ENCODE measurements at places on chromosomes 3 and 15.

DNA sequence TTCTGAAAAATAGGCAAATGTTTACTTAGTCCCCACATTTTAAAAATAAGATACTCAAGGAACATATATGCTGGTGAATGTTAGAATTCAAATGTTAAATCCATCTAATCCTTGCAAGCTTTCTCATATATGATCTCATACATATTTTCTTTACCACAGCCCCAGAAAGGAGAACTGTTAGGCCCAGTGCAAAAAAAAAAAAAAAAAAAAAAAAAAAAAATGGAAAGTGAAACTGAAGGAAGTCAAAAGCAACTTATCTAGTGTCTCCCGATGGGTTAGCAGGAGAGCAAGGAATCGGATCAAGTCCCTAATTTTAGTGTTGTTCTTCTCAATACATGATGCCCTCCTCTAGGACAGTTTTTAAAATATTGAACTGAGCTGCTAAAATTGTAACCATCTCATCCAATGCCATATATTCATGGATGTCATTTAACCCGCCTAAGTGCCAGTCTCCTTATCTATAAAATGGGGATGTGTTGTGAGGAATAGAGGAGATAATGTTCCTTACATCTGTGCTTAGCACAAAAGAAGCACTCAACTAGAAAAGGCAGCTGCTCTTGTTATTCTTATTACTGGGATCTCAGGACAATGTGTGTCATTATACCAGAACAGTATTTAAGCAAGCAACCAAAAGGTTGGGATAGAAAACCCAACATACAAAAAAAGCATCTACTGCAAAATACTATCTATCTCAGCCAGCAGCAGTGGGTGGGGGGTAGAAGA, 279.7 kb downstream of the MAGI1 start:
- no peak for DNase-seq

DNA sequence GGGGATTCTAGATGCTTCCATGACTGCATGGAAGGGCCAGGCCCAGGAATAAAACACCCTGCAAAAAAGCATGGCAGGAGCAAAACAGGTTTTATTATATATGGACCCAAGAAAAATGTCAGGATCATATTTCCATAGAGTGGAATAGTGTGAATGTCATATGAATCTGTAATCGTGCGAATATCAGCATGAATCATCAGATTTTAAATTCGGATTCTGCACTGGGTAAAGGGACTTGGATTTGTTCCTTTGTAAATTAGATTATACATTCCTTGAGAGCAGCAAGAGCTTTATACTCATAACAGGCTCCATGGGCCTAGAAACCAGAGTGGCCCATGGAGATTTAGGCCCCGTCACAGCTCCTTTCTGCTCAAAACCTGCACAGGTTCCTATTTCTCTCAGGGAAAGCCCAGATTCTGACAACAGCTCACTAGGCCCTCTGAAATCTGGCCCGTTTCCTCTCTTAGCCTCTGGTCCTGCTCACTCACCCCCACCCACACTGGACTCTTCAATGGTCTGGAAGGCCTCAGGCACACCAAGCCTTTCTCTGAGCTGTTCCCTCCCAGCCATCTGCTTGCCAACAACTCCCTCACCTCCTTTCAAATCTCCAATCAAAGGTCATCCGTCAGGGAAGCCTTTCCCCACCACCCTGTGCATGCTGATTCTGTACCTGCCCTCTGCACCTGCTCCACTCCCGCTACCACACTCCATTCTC, 76.0 kb downstream of the FEM1B start:
- DNase-seq: no peak

- DNase-seq: no peak
Measured at GRCh38 chr3:125353659-125354058, 21.5 kb downstream of the ZNF148 start.

- no peak for DNase-seq
Measured at GRCh38 chr15:80732167-80732566, 37.1 kb downstream of the ABHD17C start.

DNA sequence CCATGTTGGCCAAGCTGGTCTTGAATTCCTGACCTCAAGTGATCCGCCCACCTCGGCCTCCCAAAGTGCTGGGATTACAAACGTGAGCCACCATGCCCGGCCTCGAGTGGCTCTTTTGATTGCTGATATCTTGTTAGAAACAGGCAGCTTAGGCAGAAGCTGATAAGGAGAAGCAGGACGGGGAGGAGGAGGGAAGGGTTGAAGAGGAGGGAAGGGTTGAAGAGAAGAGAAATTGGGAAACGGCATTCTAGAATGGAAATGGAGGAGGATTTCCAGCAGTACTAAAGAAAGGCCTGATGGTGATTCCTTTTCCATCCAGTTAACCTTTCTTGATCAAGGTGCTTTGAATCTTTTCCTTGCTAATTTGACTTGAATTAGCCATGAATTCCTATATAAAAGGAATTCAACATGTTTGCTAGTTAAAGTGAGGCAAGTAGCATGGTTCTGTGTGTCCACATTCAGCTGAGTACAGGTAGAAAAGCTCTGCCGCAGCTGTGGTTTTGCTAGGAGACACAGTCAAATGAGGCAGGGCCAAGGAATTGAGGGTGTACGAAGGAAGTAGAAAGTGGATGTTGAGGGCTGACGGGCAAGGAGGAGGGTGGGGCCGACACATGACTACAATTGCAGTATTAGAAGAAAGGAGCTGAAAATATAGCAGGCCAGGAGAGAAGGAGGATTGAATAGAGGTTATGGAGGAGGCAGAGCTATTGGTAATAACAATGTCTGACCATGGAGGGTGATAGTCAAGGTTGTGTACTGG, 27.2 kb upstream of the ATP1B3 start:
- DNase-seq: no peak

DNA sequence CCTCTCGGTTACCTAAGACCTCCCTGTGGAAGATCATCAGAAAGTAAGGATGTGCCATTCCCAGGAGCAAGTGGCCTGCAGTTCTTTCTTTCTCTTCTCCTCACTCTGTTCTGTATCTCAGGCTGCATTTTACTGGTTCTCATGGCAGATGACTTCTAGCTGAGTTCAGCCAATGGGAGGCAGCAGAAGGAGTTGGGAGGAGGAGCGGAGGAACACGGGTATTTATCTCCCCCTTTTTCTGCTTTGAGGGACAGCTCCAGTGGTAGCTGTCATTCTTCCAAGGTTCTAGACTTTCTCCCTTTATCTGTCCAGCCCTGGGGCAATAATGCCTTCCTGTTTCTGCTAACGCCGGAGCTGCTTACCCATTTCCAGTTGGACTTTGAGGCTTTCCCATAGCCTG, 339.9 kb downstream of the NR2F2 start:
- DNase-seq: no peak

GRCh38 chr15:59685737-59686297, 3.3 kb downstream of the BNIP2 start:
- no peak for DNase-seq

DNA sequence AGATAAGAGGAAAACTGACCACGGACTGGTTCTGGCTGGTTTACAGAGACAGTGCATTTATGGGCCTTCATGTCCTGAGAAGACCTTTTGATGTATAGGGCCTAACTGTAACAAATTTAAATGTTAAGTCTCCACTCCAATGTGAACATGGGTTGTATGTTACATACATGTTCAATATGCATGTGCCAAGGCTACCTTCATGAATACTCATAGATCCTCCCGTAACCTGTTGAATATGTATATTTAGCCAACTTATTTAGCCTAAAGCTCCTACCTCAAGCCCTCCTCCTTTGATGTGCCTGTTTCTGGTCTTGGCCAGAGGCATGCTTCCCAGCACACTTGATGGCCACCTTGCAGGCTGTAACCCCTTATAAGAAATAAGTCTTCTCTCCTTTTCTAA, at the start of gene OR5H2:
OR5H2 (plus strand) TSS at position 301 of the 400 bp plus-strand sequence. CDS start 398 bp downstream, outside the sequence.
- DNase-seq: no peak

- DNase-seq: no peak
Measured at GRCh38 chr15:69161079-69161877, 843 bp downstream of the GLCE start.

All from stimulated activated CD8-positive, alpha-beta memory T cell treated with anti-CD3 and anti-CD28 coated beads, Interleukin-15, amount 100 ng/mL, for 48 hours (primary cell).